DMS79 (cell line): ENCODE measurements at places on chromosomes 4 and X.

GRCh38 chrX:132023896-132024386 is 839 bp downstream of the STK26 start:
- no peak for DNase-seq

DNA sequence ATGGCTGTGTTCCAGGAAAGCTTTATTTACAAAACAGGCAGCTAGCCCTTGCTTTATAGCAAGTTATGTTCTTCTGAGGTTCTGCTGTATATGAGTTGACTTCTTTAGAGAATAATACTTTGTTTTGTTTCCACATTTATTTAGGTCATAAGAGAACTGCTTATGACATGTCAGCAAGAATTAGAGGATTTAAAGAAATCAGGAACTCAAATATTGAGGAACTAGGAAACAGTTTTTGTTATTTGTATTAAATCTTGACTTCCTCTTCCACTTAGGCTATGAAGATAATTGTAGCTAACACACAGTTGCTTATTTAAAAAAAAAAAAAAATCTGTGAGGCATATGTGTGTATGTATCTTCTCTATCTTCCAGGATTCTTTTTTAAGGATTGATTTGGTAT is 14.3 kb downstream of the ZRSR2 start:
- DNase-seq, result no peak

DNA sequence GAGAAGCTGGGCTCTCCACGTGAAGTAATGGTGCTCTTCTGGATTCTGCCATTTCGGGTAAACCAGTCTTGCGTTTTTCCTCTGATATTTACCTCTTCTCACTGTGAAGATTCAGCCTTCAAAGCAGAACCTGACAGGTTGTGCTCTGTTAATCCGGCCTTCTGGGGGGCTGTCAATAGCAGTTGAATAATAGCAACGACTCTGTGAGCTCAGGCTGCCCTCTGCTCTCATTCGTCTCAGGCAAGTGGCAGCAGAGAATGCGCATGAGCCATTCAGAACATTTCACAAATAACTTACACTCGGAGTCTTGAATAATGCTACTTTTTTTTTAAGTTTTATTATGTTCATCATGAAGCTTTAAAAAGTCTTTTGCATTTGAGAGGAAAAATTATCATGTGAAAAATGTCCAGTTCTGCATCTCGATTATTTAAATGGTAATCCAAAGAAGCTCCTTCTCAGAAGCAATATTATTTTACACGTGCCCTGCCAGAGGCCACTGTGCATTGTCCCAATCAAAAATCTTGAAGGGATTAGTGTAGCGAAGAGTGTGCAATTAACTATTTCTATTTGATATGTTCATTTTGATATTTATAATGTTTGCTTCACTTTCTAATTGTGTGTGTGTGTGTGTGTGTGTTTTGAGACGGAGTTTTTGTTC is 354.2 kb upstream of the FAT1 start:
- DNase-seq, result no peak

- no peak for DNase-seq
These were observed 5.8 kb downstream of the MAEA start for GRCh38 chr4:1295405-1296055.

DNA sequence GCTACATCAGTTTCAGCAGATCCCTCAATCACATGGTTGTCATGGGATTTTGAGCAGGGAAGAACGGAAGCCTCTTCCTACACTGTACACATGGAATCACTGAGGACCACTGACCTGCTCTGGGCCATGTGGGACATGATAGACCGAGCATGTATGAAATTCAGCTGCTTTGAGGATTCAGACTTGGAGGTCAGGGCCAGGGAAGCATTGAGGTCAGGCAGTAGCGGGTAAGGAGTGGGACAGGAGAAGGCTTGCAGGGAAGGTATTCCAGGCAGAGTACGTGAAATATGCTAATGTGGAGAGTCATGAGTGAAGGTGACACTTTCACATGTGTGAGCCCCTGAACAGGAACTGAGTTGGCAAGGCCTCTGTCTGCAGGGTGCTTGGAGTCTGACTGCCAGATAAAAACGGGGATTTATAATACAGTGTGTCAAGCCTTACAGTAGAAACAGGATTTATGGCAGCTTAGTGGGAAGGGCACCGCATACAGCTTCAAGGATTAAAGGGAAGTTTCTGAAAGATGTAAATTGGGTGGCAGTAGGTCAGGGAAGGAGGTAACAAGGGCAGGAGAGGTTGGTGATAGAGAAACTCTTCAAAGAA is 111.7 kb downstream of the STK32B start:
- no peak for DNase-seq

DNA sequence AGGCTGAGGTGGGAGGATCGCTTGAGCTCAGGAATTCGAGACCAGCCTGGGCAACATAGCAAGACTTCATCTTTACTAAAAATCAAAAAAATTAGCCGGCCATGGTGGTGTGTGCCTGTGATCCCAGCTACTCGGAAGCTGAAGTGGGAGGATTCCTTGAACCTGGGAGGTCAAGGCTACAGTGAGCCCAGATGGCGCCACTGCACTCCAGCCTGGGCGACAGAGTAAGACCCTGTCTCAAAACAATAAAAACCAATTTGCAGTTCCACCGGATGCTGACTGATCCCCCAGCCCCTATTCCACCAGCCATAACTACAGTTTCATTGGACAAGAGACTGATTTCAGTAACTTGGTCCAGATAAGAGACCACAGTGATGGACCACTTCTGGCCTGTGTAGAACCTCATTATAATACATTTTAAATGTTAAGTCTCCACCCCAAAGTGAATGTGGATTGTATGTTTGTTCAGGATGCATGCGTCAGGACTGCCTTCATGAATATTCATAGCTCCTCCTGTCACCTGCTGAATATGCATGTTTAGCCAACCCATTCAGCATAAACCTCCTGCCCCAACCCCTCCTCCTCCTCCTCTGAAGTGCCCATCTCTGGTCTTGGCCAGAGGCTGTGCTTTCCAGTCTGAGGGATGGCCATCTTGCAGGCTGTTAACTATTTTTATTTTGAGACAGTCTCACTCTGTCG is 2.3 kb upstream of the SLBP start:
- no peak for DNase-seq

DNA sequence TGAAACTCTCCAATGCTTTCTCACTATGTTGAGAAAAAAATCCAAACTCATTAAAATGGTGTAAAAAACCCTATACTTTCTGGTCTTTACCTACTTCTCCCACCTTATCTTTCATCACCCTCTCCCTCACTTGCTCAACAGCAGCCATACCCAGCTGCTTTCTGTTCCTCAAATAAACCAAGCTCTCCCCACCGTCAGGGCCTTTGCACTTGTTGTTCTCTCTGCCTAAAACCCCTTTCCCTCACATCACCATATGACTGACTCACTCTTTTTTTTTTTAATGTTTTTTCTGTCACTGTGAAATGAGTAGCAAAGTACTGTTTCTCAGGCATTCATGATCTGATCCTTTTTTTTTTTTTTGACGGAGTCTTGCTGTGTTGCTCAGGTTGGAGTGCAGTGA is 122.3 kb upstream of the TMEM164 start:
- DNase-seq, result no peak

GRCh38 chrX:120561634-120562568 is 1.1 kb upstream of the CUL4B start:
- DNase-seq, result no peak

DNA sequence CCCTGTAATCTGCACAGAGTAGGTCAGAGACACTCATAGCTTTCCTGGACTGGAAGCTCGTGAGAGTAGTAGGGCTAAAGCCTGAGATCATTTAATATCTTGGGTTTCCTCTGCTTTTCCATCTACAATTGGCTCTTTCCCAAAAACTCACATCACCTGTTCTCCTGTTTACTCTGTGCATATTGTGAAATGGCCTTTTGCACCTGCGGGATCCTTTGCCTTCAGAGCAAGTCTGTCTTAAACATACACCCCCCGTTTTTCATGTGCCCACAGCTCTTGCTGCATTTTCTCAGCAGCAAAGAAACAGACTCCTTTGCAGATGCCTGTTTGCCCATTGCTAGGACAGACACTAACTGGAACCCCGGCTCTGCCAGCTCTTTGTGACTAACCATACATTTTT is 608.3 kb upstream of the PCDH10 start:
- no peak for DNase-seq

GRCh38 chr4:155026715-155027114 is 181.7 kb upstream of the NPY2R start:
- no peak for DNase-seq

DNA sequence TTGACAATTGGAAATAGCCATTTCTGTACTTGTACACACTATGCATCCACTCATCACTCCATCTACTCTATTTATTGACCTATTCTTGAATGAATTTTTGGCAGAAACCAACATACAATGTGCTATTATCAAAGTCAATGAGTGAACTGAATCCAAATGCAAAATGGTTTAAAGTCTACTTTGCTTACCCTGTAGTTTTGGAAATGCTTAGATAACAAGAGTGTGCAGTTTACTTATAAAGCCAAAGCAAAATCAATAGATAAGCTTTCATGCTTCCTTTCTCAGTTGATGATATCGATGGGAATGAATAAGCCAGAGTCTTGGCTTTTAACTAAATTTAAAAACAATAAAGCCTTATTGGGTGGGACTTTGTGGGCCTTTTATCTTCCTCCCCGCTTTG is 58.9 kb upstream of the SPANXB1 start:
- no peak for DNase-seq

DNA sequence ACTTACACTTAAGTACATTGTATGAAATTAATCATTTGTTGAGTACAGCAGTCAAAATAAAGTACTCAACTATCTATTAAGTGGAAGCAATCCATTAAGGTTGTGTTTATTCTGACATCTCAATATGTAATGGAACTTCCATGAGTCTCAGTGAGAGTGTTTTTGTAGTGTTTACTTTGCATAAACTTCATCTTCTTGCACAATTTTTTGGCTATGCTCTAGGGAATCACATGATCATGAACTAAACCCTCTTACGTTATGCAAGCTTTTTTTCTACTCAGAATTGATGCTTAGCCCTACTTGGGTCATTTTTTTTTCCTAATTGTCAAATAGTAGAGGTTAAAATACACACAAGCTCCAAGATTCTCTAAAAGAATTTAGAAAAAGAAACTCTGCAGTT is 21.1 kb upstream of the PIGA start:
- no peak for DNase-seq

DNA sequence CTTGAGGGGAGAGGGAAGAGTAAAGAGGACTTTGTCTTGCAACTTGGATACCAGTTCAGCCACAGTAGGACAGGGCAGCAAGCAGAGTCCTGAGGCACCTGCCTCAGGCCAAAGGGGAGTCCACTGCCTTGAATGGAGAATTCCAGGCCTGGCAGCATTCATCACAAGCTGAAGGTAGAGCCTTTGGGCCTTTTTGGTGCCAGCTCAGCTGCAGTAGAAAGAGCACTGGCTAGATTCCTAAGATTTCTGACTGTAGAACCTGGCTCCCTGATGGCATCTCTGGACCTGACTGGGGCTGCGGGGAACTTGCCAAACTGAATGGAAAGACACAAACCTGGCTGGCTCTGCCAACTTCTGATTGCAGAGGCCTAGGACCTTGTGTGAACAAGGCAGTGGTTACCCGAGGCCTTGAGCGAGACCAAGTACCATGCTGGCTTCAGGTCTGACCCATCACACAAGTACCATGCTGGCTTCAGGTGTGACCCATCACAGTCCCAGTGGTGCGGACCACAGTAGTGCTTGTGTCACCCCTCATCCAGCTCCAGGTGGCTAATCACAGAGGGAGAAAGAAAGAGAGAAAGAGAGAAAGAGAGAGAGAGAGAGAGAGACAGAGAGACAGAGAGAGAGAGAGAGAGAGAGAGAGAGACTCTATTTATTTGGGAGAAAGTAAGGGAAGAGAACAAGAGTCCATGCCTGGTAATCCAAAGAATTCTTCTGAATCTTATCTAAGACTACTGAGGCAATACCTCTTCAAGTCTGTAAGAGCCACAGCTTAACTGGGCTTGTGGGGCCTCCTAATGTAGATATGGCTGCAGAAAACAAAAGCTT is 137.6 kb upstream of the SPIN4 start:
- DNase-seq, result no peak

DNA sequence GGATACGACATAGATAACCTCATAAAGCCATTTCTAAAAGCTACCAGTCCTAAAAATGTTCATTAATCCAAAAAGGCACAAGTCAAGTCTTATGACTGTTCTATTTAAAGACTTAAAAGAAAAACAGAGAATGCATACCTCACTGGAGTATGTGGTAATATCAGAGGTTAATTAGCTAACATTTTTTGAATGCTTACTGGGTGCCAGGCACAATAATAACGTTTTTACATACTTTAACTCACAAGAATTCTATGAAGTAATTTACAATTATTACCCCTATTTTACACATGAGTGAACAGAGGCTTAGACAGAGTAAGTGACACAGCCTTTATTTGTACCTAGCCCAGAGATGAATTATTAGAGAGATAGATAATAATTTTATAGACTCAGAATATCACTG is 207.5 kb downstream of the PDGFC start:
- no peak for DNase-seq
